Left forelimb (tissue), 1 donor: ENCODE measurements at places on chromosomes 4 and X.

- DNase-seq = no peak
Observed at GRCh38 chrX:135639066-135639780, 74.2 kb upstream of the CT45A1 start.

GRCh38 chr4:25347473-25347872 lies 29.6 kb upstream of the ANAPC4 start:
- no peak for DNase-seq

GRCh38 chr4:19982556-19982955 lies 269.1 kb upstream of the SLIT2 start:
- no peak for DNase-seq

- DNase-seq = no peak
Observed at GRCh38 chrX:129553619-129554288, 13.7 kb downstream of the OCRL start.

GRCh38 chr4:52202931-52203330 lies 151.8 kb downstream of the SPATA18 start:
- DNase-seq = no peak

DNA sequence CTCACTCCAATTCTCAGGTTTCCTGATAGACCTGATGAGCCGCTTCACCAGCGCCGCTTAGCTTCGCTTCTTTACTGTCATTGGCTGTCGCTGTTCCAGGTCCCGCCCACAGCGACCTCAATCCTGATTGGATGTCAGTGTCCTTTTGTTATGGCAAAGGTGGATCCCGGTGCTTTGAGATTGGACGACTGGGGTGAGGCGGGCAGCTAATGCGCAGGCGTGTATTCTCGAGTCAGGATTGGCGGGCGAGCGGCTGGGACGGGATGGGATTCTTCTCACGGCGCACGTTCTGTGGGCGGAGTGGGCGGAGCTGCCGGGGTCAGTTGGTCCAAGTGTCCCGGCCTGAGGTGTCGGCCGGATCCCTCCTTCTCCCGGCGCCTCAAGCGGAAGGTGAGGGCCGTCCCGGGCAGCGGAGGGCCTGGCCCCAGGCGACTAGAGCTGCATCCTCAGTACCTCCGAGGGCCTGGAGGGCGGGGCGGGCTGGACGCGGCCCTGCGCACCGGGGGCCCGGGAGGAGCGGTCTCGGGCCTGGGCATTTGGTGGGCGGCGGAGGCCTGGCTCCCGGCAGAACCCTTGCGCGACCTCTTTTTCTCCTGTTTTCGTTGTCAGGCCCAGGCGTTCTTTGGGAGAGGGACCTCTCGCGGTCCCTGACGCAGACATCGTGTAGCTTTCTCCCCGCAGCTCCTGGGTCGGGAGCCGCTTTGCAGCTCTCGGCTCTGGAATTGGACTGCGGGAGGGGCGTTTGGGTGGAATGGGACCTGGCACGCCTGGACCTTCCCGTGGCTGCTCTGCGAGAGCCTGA lies at the start of gene SCOC:
SCOC (plus strand) TSS at position 319 of the 802 bp plus-strand sequence. CDS start 5,525 bp downstream, outside the sequence.
- peak; percentile 97 for DNase-seq

DNA sequence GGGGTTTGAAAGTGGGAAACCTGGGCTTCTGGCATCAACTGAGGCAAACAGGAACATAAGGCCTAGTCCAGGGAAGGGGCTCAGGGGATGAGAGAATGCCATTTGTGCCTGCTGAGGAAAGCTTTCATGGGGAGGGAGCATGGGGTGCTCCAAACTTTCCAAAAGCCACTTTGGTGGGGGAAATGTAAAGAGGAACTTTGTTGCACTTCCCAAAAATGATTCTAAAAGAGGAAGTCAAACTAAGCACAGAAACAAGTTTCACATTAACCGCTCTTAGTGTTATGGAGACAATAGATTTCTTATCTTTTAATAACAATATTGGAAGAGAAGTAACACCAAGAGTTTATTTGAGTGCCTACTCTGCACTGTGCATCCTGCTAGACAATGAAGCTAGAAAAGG lies 32.3 kb downstream of the GAB3 start:
- no peak for DNase-seq

- no peak for DNase-seq
Observed at GRCh38 chr4:109739547-109739946, 9.7 kb upstream of the PLA2G12A start.

DNA sequence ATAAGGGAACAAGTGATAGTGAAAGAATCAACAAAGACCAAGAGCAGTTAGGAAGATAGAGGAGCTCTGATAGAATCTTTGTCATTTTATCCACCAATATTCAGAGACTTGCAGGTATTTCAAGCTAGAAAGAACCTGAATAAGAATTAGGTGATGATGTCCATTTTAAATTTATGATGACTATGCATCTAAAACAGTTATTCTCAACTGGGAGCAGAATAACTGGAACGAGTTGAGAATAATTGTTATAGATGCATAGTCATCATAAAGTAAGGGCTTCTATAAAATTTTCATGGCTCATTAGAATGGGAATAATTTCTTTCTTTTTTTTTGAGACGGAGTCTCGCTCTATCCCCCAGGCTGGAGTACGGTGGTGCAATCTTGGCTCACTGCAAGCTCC lies 5.8 kb downstream of the OCIAD1 start:
- no peak for DNase-seq

DNA sequence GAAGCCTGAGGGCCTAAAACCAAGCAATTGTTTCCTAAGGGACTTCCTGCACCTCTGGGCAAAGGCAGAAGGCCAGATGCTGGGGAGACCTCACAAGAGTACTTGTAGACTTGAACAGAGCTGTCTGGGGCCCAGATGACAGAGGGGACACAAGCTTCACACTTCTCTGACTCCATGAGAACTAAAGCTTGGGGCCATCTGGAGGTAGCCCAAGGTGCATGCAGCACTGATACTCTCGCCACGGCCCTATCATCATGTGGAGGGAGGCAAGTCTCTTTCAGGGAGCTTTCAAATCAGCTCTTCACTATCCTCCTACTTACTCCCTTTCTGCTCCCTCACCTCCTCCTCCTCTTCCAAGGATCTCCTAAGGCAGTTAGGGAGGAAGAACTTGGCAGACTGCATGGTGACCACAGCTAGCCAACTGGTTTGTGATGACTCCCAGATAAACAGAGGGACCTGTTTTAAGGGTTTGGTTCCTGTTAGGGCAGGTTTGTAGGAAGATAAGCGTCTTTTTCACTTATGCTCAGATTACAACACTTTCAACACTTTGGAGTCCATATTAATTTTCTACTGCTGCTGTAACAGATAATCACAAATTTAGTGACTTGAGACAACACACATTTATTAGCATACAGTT lies 23.8 kb downstream of the MSL3 start:
- no peak for DNase-seq

- DNase-seq = no peak
Observed at GRCh38 chrX:13091111-13091765, 46.8 kb upstream of the FAM9C start.

GRCh38 chrX:9659571-9660195 lies 106.0 kb downstream of the GPR143 start:
- DNase-seq = no peak

GRCh38 chr4:7687006-7687405 lies 252.3 kb upstream of the PSAPL1 start:
- no peak for DNase-seq

DNA sequence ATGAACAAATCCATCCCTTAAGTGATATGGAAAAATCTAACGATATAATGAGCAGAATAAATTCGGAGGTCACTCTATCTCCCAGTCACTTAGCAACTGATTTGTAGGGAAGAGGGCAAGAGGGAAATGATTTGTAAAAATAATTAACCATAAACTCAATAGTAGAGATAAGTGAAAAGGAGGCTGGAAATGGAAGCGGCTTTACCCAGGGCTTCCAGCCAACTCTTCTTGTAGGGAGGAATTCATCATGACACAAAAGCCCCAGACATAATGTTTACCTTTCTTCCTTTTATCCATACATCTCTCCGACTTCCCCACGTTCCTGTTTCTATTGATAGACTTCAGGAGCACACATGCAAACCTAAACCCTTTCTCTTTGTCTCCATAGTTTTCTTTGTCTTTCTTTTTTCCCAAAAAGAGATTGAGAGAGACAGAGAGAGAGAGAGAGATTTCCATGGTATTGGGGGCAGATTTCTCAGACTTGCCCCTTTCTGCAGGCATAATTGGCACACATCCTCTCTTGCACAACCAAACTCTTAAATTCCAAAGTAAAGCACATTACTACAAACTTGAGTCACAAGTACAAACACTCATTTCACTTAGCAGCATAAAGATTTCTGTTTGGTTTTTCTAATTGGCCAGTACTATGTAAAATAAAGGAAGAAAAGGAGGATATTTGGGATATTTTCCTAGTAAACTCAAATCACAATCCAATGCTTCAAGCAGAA lies 140.9 kb downstream of the MAPK10 start:
- DNase-seq = no peak

- DNase-seq = no peak
Observed at GRCh38 chr4:138996090-138996489, 19.5 kb upstream of the NOCT start.

- DNase-seq = no peak
Observed at GRCh38 chr4:111954550-111954949, 190.7 kb upstream of the FAM241A start.

GRCh38 chr4:177517862-177518261 lies 75.6 kb upstream of the AGA start:
- no peak for DNase-seq

GRCh38 chrX:8749697-8750096 lies 17.8 kb upstream of the ANOS1 start:
- DNase-seq = no peak

DNA sequence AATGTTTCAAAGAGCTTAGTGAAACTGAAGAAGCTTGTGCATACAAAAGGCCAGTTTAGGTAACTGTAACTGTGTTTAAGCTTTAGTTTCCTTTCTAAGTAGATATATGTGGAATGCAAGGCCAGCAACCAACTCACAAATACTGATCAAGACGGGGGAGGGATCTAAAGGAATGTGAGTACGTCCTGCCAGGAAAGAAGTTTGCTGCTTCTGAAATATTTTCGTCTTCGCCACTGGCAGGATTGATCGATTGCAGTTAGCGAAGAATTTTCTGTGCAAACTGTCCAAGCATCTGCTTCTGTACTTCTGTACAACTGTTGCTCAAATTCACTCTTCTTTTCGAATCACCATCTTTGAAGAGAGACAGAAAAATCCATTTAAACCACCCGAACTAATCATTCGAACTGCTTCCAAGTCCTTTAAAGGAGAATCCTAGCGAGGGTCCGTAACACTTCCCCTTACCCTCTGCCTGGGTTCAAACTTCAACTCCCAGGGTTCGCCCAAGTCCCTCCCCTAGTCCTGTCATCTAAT lies 373 bp upstream of the INTS6L start:
- DNase-seq = no peak

DNA sequence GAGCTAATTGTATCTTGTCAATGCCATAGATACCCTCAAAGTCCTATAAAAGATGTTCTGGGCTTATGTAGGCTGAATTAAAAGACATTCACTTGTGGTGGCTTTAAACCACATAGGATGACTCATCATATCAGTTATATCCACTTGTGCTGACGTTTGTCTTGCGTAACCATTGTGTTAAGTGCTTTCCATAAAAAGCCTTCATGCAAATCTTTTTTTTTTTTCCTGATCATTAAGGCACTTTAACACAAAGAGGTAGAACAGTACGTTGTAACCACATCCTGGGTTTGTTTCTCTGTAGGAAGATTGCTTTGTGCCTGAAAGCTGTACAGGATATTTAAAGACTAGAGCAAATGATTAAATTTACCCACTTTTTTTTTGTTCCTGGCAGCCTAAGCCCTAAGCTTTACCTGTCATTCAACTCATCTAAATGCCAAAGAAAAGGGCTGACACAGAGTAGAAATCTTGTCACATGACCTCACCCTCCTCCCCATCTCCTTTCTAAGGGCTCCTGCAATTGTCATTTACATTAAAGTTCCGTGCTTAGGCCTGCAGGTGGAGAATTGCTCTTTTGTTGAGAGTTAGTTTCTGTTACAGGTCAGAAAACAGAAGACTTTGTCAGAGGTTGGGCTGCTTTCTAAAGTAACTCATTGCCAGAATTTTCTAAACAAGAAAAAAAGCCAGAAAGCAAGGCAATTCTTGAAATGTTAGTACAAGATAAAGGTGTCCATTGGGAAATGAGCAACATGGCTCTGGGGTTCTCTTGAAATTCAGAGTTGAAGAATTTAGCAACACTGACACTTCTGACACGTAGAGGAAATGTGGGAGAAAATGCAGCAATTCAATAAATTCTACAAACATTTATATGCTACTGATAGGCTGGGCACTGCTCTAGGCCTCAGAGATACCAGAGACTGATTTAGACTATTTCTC lies 555.6 kb downstream of the PPARGC1A start:
- DNase-seq = no peak

GRCh38 chr4:174835536-174835935 lies 6.5 kb upstream of the GLRA3 start:
- no peak for DNase-seq

DNA sequence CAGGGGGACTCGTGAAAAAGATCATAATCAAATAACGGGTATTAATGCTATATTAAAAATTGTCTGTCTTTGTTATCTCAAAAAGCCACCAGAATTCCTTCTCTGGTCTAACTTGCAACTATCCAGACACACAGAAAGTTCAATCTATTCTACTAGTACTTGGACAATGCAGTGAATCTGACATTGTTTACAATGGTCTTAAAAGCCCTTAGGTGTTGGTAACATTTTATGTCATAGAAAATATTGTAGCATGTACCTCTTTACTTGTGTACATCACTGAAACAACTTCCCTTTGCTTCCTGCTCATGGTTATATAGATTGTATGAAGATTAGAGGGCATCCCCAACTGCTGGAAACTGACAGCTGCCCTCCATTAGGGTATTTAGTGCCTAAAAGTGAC lies 71.1 kb upstream of the PPP3CA start:
- DNase-seq = no peak

DNA sequence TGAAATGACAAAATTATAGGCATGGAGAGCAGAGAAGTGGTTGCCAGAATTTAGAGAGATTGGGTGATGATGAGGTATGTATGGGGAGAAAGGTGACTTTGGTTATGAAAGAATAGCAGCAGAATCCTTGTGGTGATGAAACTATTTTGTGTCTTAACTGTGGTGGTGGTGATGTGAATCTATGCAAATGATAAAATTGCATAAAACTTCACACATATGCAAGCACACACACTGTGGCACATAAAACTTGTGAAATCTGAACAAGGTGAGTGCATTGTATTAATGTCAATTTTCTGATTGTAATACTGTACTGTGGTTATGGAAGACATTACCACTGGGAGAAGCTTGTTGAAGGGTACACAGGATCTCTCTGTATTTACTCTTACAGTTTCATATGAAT lies 91.0 kb downstream of the IL15 start:
- DNase-seq = no peak

GRCh38 chrX:97189668-97190067 lies 306.0 kb downstream of the RPA4 start:
- no peak for DNase-seq

GRCh38 chr4:177380730-177381287 lies 61.4 kb downstream of the AGA start:
- DNase-seq = no peak

GRCh38 chr4:8329560-8329858 lies 60.0 kb downstream of the HTRA3 start:
- no peak for DNase-seq

- DNase-seq = peak; percentile 70
Observed at GRCh38 chrX:154458116-154458953, at the start of gene PLXNA3. Gene PLXNA3 (plus strand): TSS chrX:154458281. CDS start chrX:154460184, 1,903 bp downstream.

GRCh38 chr4:70984589-70984988 lies 8.9 kb upstream of the DCK start:
- no peak for DNase-seq

GRCh38 chrX:155819966-155820491 lies 61.1 kb upstream of the VAMP7 start:
- no peak for DNase-seq

GRCh38 chr4:151228189-151229119 lies 48.5 kb upstream of the PRSS48 start:
- DNase-seq = no peak

- DNase-seq = no peak
Observed at GRCh38 chrX:115892056-115892708, 278.4 kb upstream of the AGTR2 start.

GRCh38 chr4:74547042-74547441 lies 102.1 kb downstream of the AREG start:
- no peak for DNase-seq
